Foreskin fibroblast (primary cell): ENCODE measurements at places on chromosomes 16 and 17.

- peak; percentile 37 for DNase-seq
Measured at GRCh38 chr17:48500435-48501426, 30.1 kb downstream of the HOXB1 start.

DNA sequence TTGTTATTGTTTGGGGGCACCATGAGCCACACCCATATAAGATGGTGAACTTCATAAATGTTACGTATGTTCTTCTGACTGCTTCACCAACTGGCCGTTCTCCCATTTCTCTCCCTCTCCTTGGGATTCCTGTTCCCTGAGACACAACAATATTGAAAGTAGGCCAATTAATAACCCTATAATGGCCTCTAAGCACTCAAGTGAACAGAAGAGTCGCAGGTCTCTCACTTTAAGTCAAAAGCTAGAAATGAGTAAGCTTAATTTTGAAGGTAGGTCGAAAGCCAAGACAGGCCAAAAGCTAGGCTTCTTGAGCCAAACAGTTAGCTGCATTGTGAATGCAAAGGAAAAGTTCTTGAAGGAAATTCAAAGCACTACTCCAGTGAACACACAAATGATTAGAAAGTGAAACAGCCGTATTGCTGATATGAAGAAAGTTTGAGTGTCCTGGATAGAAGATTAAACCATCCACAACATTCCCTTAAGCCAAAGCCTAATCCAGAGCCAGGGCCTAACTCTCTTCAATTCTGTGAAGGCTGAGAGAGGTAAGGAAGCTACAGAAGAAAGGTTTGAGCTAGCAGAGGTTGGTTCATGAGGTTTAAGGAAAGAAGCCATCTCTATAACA lies 25.8 kb downstream of the HLF start:
- no peak for DNase-seq

- DNase-seq, result no peak
Measured at GRCh38 chr16:48556243-48556912, 53.6 kb downstream of the N4BP1 start.

- no peak for DNase-seq
Measured at GRCh38 chr17:69802045-69802740, 272.8 kb upstream of the KCNJ16 start.

DNA sequence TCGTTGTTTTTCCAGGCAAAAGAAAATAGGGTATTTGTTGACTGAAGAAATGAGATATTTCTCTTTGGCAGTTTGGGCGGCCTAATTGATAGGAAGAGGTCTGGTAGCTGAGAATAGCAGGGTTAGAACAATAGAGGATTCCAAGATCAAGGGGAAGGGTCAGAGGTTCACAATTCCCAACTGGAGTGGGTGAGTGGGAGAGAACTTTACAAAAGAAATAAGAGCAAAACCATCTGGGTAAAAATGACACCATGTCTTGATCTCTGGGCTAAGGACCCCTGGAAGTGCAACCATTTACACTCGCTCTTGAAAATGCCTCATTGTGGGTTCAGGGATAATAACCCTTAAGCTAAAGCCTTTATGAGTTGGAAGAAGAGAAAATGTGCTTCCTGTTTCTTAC lies 180.5 kb downstream of the CDH13 start:
- DNase-seq, result no peak

- DNase-seq, result no peak
Measured at GRCh38 chr17:78472035-78472905, 93.8 kb downstream of the PGS1 start.

DNA sequence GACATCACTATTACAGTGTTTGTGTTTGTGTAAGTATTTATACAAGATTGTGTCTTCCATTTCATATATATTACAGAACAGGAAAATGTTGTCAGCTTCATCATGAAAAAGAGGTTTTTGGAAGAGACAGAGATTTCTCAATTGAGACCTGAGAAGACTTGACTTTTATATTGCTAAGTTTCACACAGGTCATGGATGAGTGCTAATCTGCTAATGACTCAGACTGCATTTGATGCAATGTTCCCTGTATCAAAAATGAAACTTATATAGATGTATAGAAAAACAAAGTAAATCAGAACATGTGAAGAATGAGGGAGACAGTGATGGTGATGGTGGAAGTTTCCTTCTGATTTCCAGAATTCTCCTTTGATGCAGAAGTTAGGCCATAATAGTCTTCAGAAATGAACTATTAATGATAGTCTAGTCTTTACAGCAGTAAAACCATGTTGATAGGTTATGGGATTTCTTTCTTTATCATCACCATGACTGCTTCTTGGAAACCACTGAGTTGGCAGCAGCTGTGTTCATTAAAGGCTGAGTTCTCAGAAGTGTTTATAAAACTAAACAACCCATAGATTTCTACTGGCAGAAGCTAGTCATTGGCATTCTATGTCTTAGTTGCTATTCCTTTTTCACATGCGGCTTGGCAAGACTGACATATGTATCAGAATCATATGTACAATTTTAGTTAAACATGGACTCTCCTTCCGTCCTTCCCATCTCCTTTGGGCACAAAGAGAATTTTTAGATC lies 56.1 kb downstream of the PCTP start:
- DNase-seq, result no peak

DNA sequence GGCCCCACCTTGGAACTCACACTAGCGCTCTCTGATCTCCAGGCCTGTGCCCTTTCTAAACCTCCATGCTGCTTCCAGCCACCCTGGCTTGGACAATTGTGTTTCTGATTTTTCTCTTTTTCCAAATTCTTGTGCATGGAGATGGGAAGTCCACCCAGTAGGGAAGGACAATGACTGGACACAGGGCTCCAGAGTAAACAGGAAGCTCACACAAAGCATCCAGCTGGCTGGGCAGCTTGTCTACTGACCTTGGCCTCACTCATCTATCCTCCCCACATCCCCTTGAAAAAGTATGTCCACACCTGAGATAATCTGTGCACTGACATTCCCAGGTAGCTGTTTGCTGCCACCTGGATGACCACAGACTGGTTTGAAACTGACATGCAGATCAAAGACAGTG lies 331.2 kb upstream of the MAF start:
- DNase-seq, result no peak

DNA sequence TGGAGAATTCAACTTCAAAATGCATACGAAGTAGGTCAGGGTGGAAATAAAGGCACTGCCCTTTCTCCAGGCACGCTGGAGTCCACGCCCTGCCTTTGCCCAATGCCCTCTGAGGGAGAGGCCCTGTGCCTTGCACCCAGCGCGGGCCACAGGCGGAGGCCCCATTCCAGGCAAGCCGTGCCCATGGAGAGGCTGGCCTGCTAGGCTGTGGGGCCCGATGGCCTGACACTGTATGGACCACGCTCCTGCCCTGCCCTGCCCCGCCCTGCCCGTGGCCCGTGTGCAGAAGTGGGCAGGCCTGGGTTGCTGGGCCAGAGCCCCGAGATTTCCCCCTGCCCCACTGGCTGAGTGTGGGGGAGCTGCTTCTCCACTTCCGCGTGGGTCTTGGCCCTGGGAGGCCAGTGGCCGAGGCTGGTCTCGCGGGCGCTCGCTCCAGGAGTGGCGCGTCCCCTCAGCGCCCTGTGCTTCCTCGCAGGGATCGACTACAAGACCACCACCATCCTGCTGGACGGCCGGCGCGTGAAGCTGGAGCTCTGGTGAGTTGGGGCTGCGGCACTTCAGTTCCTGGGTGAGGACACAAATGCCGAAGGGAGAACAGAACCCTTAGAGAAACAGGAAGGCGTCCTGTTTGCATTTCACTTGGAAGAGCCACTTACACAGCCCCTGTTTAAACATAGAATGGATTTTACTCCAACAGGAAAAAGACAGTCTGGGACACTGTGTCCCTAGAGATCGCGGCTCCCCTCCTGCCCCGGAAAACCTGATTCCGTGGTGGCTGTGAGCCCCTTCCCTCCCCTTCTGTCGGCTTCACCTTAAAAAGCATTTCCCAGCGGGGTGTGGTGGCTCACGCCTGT lies 13.8 kb upstream of the WFIKKN1 start:
- DNase-seq, result no peak

DNA sequence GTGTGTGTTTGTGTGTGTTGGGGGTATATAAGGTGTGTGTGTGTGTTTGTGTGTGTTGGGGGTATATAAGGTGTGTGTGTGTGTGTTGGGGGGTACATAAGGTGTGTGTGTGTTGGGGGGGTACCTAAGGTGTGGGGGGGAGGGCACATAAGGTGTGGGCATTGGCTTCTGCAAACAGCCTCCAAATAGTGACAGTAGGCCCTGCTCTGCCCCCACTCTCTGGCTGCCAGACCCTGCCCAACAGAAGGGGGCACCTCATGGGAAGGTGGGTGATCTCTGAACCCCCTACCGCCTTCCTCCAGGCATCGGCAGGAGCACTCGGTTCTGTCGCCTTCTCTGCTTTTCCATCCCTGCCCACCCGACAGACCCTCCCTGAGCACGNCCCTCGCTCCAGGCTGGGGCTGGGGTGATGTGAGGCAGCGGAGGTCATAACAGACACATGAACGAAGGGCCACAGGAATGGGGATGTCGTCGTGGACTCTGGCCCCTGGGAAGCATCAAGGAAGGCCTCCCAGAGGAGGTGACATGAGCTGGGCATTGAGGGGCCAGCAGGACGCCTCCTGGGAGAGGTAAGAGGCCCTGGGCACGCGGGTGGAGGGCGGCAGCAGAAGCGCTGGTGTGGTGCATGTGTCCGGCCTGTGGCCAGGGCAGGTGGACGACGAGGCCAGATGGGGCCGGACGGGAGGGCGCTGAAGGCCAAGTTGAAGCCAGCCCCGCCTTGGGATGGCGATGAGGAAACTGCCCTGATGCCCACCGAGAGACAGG lies 136.6 kb upstream of the RPH3AL start:
- DNase-seq, result no peak

- DNase-seq, result no peak
Measured at GRCh38 chr17:42891539-42892152, 9.0 kb upstream of the G6PC1 start.

DNA sequence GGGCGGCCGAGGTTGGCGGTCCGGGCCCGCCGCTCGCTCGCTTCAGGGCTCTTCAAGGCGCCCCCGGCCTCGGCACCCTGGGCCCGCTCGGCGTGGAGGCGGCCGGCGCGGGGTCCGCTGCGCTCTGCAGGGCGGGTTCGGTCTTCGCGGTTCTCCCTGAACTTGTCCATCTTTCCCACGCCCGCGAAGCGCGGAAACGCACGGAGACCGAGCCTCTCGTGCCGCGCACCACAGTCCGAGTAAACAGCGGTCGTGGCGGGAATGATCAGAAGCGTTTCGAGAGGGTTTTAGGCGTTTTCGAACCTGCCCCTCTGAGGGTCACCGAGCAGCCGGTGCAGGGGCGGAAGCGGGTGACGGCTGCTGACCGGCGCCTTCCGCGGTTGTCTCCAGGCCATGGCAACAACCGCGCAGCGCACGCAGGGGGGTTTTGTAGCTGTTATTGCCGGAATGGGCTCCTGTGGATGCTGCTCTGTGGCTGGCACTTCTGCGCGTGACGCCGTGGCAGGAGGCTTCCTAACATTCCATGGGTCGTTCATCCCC lies 414 bp downstream of the NARF start:
- DNase-seq, result peak; percentile 53

GRCh38 chr16:64808474-64808873 lies 313.4 kb downstream of the CDH11 start:
- no peak for DNase-seq

GRCh38 chr17:50288306-50288705 lies 14.0 kb downstream of the TMEM92 start:
- no peak for DNase-seq

DNA sequence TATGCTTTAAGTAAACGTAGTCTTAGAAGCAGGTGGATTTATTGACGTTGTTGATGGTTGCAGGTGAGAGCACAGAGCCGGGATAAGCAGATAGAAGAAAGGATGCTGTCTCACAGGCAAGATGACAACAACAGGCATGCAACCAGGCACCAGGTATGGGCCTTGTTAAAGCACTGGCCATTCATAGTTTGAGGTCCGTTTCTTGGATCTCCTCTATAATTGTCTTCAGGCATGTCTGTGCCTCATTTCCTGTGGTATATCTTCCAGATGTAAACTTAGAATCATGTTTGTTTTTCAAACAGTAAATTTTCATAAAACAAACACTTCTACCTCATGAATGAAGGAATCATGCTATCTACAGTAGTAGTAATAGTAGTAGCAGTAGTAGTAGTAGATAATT lies 20.6 kb downstream of the KAT7 start:
- DNase-seq, result no peak

- DNase-seq, result no peak
Measured at GRCh38 chr17:60639019-60639330, 38.7 kb upstream of the BCAS3 start.

DNA sequence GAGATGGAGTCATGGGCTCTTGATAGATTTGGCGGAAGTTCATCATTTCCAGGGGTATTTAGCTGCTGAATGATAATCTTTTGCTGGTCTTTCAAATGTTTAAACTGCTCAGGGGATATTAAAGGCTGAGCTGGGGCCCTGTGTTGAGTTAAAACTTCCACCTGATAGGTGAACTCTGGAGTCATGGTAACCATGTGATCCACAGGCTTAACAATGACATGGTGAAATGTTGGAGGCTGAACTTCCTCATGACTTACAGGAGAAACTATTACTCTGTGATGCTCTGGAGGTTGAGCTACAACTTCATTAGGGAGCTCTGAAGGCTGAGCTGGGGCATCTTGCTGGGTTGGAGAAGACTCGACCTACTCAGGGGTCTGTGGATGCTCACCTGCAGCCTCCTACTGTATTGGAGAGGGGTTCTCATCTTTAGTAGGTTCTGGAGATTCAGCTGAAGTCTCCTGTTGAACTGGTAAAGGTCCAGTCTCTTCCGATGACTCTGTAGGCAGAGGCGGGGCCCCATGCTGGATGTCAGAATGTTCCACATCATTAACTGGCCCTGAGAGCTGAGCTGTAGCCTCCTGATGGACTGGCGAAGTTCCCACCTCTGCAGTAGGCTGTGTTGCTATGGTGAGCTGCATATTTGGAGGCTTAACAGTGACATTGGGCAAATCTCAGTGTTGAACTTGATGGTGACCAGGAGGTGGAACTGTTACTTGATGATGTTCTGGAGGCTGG lies 24.2 kb downstream of the RDM1 start:
- peak; percentile 18 for DNase-seq

GRCh38 chr16:70737377-70738082 lies 51.7 kb upstream of the MTSS2 start:
- DNase-seq, result peak; percentile 99

GRCh38 chr17:29747660-29748059 lies 124.9 kb upstream of the CORO6 start:
- no peak for DNase-seq

DNA sequence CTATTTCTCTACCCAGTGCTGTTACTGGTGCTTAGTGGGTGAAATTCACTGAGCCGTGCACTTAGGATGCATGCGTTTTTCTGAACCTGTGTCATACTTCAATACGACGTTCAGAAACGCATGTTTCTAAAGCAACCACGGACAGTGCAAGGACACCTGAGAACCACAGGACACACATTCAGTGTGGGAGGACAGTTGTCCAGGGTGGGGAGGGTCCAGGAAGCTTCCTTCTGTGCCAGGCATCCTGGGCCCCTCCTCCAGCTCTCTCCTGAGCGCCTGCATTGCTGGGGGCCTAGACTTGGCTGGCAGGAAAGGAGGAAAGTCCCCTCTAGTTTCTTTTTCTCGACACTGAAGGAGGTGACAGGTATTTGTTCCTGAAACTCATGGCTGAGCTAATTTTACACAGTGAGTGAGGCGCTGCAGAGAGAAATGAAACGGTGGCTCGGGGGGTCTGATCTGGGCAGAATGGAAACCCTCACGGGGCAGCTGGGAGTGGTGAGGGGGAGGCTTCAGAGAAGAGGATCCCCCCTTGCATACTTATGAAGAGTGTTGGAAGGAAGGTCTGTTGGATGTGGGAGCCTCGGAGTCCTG lies 89.9 kb downstream of the IRF8 start:
- no peak for DNase-seq

- peak; percentile 98 for DNase-seq
Measured at GRCh38 chr17:44599298-44600175, 42.3 kb downstream of the FZD2 start.

- no peak for DNase-seq
Measured at GRCh38 chr16:11020792-11021551, 76.6 kb downstream of the CLEC16A start.
